Heart right ventricle (tissue), 16 donors: ENCODE measurements at places on chromosomes 6 and 20. TPM values are rescaled to one million over a fixed set of nuclear protein-coding genes. Genes with fewer than 3 reads are reported as not detected.

- H3K27ac ChIP-seq = no peak overlapping the region
- H3K36me3 ChIP-seq = no peaks in the 10 kb centered on the region
- no peak for DNase-seq
- H3K27me3 ChIP-seq = no peaks in the 10 kb centered on the region
- no peak overlapping the region for H3K4me3 ChIP-seq
Observed at GRCh38 chr20:7585126-7585679, 355.1 kb downstream of the HAO1 start.

DNA sequence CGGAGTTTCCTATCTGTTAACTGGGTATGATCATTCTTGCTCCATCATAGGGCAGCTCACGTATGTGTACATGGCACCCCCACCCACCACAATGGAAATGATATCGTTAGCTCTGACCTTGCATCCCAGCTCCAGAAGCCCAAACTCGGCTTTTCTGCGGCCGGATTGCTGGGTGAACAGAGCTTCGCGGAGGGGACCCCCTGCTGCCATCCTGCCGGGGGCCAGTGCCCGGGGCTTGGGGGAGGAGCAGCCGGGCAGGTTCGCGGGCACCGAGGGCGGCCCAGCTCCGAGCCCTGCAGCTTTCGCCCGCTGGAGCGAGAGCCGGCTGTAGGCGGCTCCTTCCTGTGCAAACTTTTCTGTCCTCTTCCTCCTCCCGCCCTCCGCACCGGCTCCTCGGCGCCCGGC is 24.9 kb upstream of the FUCA2 start:
- peak overlapping the region; percentile 66 for H3K4me3 ChIP-seq
- DNase-seq = no peak
- H3K27me3 ChIP-seq = no peaks in the 10 kb centered on the region
- no peaks in the 10 kb centered on the region for H3K4me1 ChIP-seq
- peak overlapping the region; percentile 59 for H3K27ac ChIP-seq

GRCh38 chr20:10314198-10314597 is 95.6 kb downstream of the SNAP25 start:
- peaks cover 5% of the 10 kb centered on the region for H3K27me3 ChIP-seq
- no peak for DNase-seq
- no peak overlapping the region for H3K27ac ChIP-seq
- H3K4me3 ChIP-seq = no peak overlapping the region

DNA sequence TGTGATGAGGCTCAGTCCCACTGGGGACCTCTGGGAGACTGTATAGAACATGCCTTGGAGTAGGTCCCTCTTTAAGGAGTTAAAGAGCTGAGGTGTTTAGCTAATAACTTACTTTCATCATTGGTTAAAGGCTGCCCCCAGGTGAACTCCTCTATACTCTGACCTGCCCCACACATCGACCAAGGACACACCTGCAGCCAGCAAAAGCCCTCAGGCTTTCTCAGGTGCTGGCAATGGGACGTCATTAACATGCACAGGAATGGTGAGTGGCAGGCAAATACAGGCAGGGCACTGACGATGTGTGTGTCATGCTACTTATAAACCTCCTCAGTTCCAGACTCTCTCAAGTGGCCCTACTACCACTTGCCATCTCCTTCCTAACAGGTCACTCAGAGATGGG is 366.4 kb downstream of the KIF16B start:
- no peak overlapping the region for H3K27ac ChIP-seq
- H3K36me3 ChIP-seq = no peaks in the 10 kb centered on the region
- no peak for DNase-seq
- H3K4me3 ChIP-seq = no peak overlapping the region
- no peaks in the 10 kb centered on the region for H3K27me3 ChIP-seq

DNA sequence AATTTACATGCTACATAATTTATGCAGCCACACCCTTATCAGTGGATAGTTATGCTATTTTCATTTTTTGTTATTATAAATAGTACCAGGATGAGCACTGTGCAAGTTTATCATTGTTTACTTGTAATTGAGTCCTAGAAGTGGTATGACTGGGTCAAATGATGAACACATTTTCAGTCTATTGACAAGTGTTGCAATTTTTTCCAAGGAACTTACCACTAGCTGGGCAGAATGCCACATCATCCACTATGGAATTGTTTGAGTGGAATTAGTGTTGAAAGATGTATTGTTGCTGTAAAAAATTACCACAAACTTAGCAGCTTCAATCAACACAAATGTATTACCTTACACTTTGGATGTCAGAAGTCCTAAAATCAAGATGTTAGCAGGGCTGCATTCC is 38.1 kb upstream of the OPN5 start:
- no peaks in the 10 kb centered on the region for H3K36me3 ChIP-seq
- no peak overlapping the region for H3K27ac ChIP-seq
- H3K4me3 ChIP-seq = no peak overlapping the region
- DNase-seq = no peak
- H3K4me1 ChIP-seq = no peaks in the 10 kb centered on the region

GRCh38 chr20:21154692-21155091 is 28.8 kb downstream of the KIZ start:
- H3K36me3 ChIP-seq = no peaks in the 10 kb centered on the region
- no peak for DNase-seq
- no peaks in the 10 kb centered on the region for H3K4me1 ChIP-seq

GRCh38 chr20:19098806-19099578 is 113.5 kb upstream of the SLC24A3 start:
- H3K36me3 ChIP-seq = no peaks in the 10 kb centered on the region
- DNase-seq = no peak
- no peaks in the 10 kb centered on the region for H3K4me1 ChIP-seq

DNA sequence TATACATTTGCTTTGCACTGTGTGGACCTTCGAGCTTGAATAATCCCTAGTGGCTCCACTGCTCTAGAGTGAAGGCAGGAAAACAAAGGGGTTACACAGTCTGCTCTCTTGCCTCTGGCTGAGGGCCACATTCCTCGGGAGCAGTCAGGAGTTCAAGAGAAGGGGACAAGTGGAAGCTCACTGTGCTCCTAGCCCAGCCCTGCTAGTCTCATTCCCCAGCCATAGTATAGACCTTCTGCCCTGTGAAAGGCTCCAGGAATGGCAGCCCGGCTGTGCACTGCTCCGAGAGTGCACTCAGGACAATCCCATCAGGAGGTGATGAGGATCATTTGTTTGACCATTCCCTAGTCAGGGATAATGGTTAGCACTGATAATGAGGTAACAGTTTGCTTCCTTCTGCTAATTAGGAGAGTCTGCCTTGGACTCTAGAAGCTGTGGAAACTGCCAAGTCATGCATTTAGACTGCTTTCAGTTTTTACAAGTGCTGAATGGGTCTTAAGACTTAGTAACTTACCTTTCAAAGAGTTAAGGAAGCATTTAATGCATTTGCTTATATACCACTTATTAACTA is 8.5 kb downstream of the IYD start:
- no peaks in the 10 kb centered on the region for H3K36me3 ChIP-seq
- no peak for DNase-seq
- no peak overlapping the region for H3K4me3 ChIP-seq
- H3K27ac ChIP-seq = no peak overlapping the region

DNA sequence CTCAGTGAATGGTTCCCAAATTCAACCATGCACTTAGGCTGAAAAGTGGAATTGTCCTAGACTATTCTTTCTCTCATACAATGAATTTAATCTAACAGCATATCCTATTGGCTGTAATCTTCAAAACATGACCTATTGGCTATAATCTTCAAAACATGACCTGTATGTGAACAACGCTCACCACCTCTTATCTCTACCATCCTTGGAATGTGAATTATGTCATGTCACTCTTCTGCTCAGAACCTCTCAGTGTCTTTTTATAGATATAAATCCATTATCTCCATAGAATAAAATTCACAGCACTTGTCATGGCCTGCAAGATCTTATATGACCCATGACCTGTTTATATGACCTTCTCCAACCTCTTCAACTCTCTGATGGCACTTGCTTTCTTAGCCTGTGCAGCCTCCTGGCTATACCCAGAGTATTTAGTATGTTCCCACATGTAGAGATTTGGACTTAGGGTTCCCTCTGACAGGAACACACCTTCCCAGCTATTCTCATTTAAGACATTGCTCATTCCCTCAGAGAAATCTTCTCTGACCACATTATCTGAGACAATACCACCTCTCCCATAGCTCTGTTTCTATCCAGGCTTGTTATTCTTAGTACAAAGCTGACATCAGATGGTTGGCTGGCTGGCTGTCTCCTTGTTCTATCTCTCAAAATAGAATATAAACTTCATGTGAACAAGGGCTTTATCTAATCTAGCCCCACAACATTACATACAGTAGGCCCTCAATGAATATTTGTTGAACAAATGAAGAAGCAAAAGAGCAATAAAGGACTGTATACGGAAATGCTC is 275.0 kb upstream of the PREP start:
- peaks cover 10% of the 10 kb centered on the region for H3K4me1 ChIP-seq
- no peaks in the 10 kb centered on the region for H3K36me3 ChIP-seq
- H3K27ac ChIP-seq = peak overlapping the region; percentile 3
- no peak overlapping the region for H3K4me3 ChIP-seq

GRCh38 chr6:87753131-87753685 is 51.2 kb upstream of the AKIRIN2 start:
- H3K36me3 ChIP-seq = no peaks in the 10 kb centered on the region
- H3K4me1 ChIP-seq = no peaks in the 10 kb centered on the region
- H3K4me3 ChIP-seq = no peak overlapping the region
- DNase-seq = no peak

- H3K27ac ChIP-seq = peak overlapping the region; percentile 60
- no peaks in the 10 kb centered on the region for H3K27me3 ChIP-seq
- peaks cover 97% of the 10 kb centered on the region for H3K36me3 ChIP-seq
- peaks cover 6% of the 10 kb centered on the region for H3K4me1 ChIP-seq
Observed at GRCh38 chr20:3296261-3297078, 57.5 kb upstream of the SLC4A11 start.

- no peak overlapping the region for H3K4me3 ChIP-seq
- no peak overlapping the region for H3K27ac ChIP-seq
Observed at GRCh38 chr20:24964506-24964840, 15.4 kb downstream of the CST7 start.

GRCh38 chr6:15952231-15953151 is 176.4 kb upstream of the MYLIP start:
- no peaks in the 10 kb centered on the region for H3K27me3 ChIP-seq
- H3K27ac ChIP-seq = peak overlapping the region; percentile 64

OSER1 gene
- 30.9 TPM for total RNA-seq
